Fibroblast of skin of right quadriceps (primary cell): ENCODE measurements at places on chromosomes 3 and 15.

GRCh38 chr3:59392116-59392515 lies 342.3 kb upstream of the CFAP20DC start:
- DNase-seq: no peak

GRCh38 chr3:18355832-18356231 lies 69.3 kb downstream of the SATB1 start:
- no peak for DNase-seq

- peak; percentile 66 for DNase-seq
These were observed 25.9 kb upstream of the GRIP2 start for GRCh38 chr3:14565868-14566588.

DNA sequence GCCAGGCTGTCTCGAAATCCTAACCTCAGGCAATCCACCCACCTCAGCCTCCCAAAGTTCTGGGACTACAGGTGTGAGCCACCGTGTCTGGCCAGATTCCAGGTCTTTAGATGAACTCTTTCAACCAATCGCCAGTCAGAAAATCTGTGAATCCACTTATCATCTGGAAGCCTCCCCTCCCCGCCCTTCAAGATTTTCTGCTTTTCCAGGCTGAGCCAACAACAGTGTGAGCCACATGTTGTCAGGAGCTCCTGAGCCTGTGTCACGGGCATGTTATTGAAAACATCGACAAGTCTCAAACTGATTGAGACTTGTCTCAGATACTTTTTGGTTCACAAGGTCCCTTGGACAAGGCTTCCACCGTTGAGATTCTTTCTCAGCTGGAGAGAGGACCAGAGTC lies 52.0 kb upstream of the TRPM1 start:
- no peak for DNase-seq

- no peak for DNase-seq
These were observed 3.2 kb downstream of the ALAS1 start for GRCh38 chr3:52200981-52201679.

DNA sequence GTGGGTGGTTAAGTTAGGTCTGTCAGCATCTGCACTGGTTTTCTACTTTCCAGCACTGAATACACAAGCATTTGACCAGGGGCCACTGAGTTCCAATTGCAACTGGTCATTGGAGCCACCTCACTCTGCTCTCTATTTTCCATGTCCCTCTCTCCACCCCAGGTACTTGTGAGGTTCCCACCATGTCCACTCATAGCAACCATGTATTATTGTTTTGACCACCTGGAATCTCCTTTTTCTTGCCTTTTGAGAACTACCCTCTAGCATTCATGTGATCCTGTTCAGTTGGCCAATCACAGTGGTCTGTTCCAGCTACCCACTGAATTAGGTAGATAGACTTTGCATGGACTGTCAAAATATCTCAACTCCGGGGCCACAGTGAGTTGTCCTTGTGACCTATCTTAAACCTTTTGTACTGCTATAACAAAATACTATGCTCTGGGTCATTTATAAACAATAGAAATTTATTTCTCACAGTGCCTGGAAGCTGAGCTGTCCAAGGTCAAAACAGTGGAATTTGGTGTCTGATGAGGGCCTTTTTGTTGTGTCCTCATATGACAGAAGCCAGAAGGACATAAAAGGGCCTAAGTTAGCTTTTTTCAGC lies 20.2 kb upstream of the TM4SF18 start:
- DNase-seq: no peak

DNA sequence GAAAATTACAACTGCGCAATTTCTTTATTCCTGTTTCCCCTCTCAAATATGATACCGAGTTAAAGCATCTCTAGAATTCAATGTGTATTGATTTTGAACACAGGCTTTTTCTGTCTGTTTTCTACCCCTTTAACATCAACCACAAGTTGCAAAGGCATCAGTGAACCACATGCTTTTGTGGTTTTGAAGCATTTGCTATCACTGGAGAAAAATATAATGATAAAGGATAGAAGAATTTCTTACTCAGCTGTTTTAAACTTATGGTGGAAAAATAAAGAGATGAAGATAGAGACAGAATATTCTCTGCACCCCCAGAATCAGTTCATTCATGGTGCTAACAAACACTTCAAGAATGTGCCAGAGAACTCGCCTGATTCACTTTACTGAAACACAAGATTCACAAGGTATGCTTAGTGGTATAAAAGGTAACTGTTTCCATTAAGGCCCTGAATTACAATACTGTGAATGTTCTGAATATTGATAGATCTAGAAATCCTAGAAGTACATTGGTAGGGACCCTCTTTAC lies 9.5 kb upstream of the DPPA4 start:
- peak; percentile 57 for DNase-seq

GRCh38 chr3:161508852-161509477 lies 12.4 kb downstream of the OTOL1 start:
- DNase-seq: peak; percentile 3

DNA sequence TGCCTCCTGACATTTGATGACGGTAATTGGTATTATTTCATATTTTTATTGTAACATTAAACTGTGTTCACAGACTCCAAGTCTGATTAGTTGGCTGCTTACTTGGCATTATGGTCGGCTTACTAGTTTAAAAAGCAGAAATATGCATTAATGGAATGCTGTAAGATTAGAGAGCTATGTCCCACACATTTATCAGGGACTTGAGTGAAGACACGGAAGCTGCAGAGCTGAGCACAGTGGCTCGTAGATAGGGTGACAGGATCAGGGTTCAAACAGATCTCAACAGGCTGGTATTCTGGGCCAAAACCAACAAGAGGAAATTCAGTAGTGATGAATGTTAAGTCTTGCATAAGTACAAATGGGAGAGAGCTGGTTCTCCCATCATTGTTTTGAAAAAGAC lies 113.8 kb downstream of the ADAMTSL3 start:
- DNase-seq: peak; percentile 5

DNA sequence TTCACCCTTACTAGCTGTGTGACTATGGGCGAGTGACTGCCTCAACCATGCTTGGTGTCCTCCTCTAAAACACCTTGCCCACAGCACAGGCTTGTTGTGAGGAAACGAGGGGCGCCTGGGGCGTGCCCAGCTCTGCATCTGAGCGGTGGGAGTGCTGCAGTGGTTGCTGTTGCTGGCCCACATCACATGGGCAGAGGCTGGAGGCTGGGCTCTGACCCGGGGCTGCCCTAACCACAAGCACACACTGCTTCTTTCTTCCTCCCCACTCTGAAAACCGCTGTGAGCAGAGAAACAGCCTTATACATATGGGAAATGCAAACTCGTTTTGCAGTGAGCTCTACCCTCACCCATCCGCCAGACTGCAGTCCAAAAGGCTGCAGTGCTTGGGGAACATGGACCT lies 74.8 kb upstream of the RPL32 start:
- no peak for DNase-seq

GRCh38 chr3:168981396-168981795 lies 682.1 kb downstream of the MECOM start:
- DNase-seq: no peak

DNA sequence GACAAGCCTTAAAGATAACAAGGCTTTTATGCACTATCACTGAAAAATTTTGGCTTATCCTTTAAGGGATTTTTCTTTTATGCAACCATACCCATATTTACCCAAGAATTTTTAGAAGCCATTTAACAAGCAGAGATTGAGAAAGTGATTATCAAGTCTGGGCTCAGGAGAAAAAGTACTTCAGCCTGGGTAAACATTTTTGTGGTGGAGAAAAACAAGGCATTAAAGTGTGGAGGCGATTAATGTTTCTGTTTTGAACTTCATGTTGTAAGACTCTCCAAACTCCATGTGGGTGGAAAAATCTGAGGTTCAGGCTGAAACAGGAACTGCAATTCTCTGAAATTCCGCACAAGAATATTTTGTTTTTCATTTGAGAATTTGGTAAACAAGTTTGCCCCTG lies 260.4 kb upstream of the KCNMB2 start:
- no peak for DNase-seq

GRCh38 chr3:115800489-115801075 lies 177.3 kb downstream of the GAP43 start:
- peak; percentile 81 for DNase-seq

DNA sequence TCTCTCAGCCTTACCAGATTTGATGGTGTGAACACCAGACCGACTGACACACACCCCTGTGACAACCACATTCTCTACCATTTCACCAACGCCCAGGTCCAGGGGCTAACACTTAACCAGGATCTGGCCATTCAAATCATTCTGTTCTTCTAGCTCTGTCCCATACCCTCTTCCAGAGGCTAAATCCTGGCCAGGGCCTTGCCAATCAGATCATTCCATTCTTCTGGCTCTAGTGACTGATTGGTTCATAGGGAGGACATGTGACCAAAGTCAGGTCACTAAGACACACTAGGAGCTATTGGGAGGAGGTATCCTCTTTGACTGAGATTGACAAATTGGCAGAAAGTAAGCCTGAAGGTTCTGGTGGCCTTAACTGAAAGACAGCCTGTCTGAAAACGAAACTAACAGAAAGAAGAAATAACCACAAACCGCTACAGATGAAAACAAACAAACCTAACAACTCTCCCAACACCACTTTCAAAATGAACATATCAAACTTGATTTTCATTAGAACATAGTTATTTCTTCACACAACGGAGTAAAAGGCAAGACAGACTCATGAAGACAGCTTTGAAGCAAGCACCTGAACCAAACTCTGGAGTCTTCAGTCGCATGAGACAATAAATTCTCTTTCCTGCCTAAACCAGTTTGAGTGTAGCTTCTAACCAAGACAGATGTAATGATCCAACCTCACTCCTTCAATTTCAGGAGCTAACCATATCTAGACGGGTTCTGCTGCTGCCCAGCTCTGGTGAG lies 68.5 kb downstream of the TRANK1 start:
- DNase-seq: no peak

DNA sequence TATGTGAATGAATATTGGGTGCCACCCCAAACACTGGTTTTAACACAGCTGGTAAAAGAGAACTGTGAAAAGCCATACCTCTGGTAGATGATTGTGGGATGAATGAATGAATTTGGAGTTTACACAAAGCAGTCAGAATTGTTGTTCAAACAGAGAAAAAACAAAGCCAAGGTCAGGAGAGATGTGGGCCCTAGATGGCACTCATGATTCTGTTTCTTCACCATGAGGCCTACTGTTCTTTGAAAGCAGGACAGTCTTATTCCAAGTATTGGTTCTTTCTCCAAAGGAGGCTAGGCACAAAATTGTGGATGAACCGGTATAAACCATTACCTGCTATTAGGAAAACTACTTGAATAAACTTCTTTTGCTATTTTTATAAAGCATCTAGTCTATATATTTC lies 97.6 kb downstream of the SAMMSON start:
- DNase-seq: no peak

- peak; percentile 12 for DNase-seq
These were observed 30.5 kb downstream of the ACAN start for GRCh38 chr15:88833731-88834100.
